NCI-H524 (cell line): ENCODE measurements at places on chromosomes 5 and 9.

- no peak for DNase-seq
Observed at GRCh38 chr5:136226401-136226800, 33.4 kb upstream of the SMIM32 start.

GRCh38 chr5:124654418-124654817, 92.0 kb downstream of the ZNF608 start:
- no peak for DNase-seq

DNA sequence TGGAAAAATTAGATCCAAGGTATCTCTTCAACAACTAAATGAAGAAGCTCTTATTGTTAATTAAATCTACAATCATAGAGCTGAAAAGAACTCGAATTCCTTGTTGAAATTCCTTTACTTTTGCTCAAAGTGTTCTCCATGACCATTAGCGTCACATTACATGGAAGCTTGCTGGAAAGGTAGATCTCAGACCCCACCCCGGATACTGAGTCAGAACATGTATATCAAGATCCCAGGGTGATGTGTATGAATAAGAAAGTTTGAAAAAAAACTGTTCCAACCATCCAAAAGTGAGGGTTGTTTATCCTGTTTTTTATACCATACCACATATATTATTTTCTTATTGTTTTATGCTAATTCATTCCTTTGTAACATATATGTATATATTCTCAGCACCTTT, 237.1 kb upstream of the PUM3 start:
- no peak for DNase-seq

GRCh38 chr5:139384591-139385051, 1.5 kb upstream of the SLC23A1 start:
- DNase-seq, result no peak

- DNase-seq, result no peak
Observed at GRCh38 chr5:9445826-9446388, 100.0 kb downstream of the SEMA5A start.

DNA sequence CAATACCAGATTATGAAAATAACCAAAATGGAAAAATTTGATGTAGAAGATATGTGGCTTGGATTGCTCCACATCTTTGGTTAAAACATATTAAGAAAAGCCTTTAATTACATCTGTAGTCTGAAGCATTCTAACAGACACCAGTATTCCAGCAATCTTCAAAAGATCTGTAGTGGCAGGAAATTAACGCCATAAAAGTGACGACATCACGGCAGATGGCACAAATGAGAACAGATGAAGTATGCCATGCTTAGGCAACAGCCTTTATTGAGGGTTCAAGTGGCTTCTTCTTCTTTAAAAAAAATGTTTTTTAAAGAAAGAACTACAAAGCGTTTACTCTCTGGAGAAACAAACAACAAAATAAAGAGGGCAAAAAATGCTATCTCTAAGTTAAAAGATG, 164.2 kb downstream of the MEF2C start:
- peak; percentile 71 for DNase-seq

GRCh38 chr9:86238861-86239770, 20.3 kb downstream of the C9orf153 start:
- no peak for DNase-seq

- DNase-seq, result no peak
Observed at GRCh38 chr5:134460551-134460950, 48.9 kb upstream of the CDKN2AIPNL start.

GRCh38 chr5:56480705-56481427, 247.7 kb upstream of the ANKRD55 start:
- DNase-seq, result no peak

- no peak for DNase-seq
Observed at GRCh38 chr9:69768101-69768500, 8.3 kb upstream of the PTAR1 start.

- DNase-seq, result no peak
Observed at GRCh38 chr9:68894502-68894901, 119.4 kb downstream of the PRKACG start.

GRCh38 chr9:4117835-4118610, 181.8 kb downstream of the GLIS3 start:
- DNase-seq, result no peak

DNA sequence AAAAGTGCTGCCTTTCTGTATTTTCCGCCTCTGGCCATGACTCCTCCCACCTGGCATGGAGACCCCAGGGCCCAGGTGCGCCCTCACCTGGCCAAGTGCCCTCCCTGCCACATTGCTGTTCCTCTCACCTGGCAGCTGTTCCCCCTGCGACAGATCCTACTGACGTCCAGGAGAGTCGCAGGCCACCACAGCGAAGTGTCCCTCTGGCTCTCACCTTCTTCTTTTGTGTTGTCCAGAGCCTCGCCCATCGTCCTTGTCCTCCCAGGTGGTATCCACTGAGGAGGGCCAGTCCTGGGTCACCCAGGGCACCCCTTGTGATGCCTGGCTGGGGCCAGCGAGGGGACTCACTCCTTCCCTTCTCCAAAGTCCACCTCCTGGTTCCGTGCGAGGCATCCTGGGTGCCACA, 2.6 kb downstream of the NKD2 start:
- no peak for DNase-seq

GRCh38 chr5:119028575-119028974, 40.2 kb upstream of the DTWD2 start:
- no peak for DNase-seq

DNA sequence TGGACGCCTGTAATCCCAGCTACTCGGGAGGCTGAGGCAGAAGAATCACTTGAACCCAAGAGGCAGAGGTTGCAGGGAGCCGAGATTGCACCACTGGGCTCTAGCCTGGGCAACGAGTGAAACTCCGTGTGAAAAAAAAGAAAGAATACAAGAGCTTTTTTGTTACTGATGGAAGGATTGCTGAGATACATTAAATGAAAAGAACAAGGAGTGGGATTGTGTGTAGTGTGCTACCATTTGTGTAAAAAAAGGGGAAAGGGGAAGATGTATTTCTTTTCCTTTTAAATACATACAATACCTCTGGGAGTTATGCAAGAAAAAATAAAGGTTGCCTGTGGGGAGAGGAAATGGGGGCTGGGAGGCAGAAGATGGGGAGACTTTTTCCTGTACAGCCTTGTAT, 14.7 kb upstream of the GARNL3 start:
- DNase-seq, result no peak

- no peak for DNase-seq
Observed at GRCh38 chr5:139635191-139635590, 13.0 kb upstream of the CXXC5 start.

DNA sequence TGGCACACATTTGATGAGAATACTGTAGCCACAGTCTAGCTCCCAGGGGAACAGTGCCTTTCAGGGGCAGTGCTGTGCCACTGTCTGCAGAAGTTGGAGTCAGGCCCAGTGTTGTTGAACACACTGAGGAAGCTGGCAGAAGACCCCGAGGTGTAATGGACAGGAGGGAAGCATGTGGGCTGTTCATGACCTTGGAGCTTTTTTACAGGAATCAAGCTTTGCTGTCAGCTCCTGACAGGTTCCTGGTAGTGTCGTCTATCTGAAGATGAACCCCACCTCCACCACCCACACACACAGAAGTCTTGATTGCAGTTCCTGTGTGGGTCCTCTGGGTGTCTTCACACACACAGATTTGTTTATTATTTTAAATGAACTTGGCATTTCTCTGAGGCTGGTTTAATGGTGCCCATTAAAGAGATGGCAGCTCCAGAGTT, 40.3 kb upstream of the TNFAIP8 start:
- DNase-seq, result peak; percentile 7

- DNase-seq, result no peak
Observed at GRCh38 chr5:2007878-2008501, 125.3 kb upstream of the IRX4 start.

GRCh38 chr5:76978869-76979268, 26.0 kb downstream of the CRHBP start:
- DNase-seq, result no peak

GRCh38 chr5:147113967-147114366, 120.9 kb upstream of the STK32A start:
- no peak for DNase-seq

DNA sequence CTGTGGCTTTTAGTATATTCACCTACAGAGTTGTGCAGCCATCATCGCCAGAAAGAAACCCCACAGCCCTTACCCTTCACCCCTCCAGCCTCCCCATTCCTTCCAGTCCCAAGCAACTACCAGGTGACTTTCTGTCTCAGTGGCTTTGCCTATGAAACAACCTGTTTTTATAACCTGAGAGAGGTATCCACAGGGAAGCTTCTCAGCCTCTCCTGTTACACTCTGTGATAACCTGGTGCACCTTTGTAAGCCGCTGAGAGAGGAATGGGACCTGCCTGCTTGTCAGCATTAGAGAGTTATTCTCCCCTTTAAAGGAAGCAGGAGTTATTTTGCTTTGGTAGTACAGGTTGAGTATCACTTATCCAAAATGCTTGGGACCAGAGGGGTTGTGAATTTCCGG, 93.6 kb downstream of the TRIO start:
- DNase-seq, result no peak

DNA sequence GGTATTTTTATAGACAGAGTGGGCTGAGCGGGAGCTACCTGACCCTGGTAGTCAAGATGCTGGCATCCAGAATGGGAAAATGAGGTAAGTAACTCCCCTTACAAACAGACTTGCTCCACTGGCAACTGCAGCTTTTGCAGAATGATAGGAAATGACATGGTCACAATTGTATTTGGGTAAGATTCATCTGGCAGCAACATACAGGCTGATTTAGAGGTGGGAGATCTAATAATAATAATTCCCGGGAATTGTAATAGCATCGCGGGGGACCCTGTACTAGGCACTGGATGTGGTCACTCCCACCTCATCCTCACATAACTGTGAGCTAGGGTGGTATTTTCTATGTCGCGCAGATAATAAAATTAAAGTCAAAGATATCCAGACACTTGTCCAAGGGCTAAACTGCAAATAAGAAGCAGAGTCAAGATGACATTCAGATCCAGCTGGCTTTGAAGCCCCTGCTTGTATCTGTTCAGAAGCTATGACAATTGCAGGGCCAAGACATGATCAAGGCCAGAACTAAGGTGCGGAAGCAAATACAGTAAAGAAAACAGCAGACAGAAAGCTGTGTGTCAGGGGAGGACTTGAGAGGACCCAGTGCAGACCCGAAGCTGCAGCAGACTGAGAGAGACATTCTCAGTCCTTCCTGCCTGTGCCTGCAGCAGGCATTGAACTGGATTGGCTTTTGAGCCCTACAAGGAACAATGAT, 507.2 kb downstream of the BNC2 start:
- DNase-seq, result no peak

GRCh38 chr5:54895816-54896341, 89.5 kb downstream of the ESM1 start:
- peak; percentile 30 for DNase-seq

GRCh38 chr5:116543501-116543900, 31.1 kb downstream of the SEMA6A start:
- DNase-seq, result no peak

GRCh38 chr5:55540024-55540423, 5.3 kb upstream of the PLPP1 start:
- no peak for DNase-seq
